ENCODE measurements at places on chromosomes 4 and X.
A peak's percentile ranks its signal among the peaks of the same experiment; 100 is the strongest.

- DNase-seq, result no peak
These were observed 139.2 kb downstream of the PCDH18 start for GRCh38 chr4:137393044-137393443.

DNA sequence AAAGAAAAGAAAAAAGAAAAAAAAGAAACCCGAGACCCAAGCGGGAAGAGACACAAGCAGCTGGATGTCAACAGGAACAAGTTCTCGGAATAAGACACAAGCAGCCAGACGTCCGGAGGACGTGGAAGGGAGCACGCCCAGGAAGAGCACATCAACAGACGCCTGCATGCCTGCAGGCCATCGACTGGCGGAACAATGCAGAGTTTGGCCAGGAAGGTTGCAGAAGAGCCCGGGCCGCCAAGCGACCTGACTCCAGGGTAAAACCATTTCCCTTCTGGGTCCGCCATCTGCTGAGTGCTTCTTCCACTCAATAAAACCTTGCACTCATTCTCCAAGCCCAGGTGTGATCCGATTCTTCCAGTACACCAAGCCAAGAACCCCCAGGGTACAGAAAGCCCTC lies 95.6 kb upstream of the PRR32 start:
- DNase-seq, result no peak

DNA sequence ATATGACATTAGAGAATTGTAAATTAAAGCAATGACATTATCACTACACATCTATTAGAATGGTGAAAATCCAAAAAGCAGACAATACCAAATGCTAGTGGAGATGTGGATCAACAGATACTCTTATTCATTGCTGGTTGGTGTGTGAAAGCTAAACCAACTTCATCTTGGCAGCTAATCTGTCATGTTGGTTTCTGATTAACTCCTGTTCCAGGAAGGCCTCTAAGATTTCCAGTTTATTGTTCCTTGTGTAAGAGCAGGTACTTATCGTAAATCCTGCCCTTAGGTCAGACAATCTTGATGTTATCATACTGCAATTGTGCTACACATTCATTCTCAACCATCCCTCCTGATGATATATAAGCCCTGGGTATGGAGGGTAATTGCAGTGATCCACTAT lies 809.0 kb upstream of the DIAPH2 start:
- no peak for DNase-seq

- no peak for DNase-seq
These were observed 35.5 kb upstream of the MGST2 start for GRCh38 chr4:139630126-139630495.

- DNase-seq, result peak; percentile 10
These were observed 18.4 kb downstream of the CT47B1 start for GRCh38 chrX:120857240-120857639.

DNA sequence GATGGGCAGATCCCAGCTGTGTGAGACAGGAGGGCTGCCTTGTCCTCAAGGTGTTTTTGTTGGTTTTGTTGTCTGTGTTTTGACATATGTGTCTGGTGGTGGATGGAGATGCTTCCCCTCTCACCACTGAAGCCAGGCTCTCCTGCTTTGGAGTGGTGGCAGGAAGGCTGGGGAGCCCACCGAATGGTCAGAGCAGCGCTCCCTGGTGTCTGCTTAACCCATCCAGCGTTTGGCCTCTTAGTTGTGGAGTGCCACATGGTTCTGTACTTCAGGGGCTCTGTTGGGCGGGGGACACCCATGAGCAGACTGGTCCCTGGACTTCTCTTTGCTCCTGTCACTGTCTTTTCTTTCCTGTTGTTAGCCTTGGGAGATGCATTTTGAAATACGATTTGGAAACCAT lies 51.9 kb downstream of the DLG3 start:
- no peak for DNase-seq

DNA sequence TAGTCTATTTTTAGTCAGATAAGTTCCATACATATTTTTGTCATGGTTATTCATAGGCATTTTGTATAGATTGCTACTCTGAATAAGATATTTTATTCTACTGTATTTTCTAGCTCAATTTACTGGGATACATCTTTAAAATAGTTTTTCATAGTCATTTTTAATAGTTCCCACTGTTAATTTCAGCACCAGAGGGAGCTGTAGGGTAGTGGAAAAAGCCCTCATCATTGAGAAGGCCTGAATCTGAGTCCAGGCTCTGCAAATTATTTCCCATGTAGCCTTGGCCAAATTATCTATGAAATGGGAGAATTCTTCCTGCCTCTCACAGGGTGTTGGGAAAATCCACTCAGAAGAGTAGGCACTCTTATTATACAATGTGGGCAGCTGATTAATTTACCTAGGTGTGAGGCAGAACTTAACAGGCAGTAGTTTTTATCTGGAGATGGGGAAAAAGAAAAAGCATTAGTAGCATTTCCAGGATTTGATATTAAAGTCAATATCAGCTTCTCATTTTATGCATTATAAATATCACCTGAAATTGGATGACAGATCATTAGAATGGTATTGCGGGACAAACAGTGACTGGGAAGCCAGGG lies 102.9 kb upstream of the PAQR3 start:
- DNase-seq, result peak; percentile 31

DNA sequence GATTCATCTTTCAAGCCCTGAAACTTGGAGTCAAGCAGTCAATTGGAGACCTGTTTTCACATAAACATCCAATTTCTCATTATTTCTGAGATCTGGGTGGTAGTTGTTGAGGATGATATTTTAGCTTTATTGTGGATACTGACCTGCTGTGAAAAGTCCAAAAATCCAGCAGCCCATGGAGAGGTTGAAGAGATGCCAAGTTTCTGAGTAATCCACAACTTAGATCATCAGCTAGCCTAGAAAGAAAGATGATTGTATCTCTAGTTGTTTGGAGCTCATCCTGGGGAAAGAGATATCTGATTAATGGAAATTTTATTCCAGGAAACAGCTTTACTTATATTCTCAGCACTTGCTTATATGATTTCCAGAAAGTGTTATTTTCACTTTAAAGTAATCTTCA lies 48.6 kb upstream of the DCX start:
- no peak for DNase-seq

GRCh38 chr4:101651778-101652177 lies 138.8 kb upstream of the BANK1 start:
- no peak for DNase-seq

DNA sequence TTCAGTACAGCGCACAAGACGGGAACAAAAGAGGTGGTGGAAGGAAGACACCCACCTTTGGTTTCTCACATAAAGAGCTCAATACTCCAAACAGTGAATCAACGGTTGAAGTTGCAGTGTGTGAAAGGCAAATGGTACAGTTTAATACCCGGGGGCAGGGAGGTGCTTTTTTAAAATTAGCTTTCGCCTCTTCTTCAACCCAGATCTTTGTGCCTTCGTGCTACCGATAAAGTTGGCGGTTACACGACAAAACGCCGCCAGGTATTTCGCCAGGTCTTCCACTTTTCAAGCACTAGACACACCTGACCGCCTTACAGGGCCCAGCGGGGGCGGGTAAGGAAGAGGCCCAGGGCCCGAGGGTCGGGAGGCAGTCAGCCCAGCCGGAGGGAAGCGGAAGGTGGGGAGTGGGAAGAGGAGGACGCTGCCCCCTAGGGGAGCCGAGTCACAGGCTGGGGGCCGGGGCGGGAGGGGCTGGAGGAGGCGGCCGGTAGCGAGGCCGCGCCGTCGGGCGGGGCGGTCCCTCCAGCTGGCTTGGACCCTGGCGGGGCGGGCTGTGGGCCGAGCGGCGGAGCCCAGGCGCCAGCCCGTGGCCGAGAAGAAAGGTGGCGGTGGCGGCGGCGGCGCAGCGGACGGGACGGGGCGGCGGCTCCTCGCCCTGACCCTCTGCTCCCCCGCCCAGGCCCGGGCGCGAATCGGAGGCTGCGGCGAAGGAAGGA lies 16.0 kb downstream of the UTP3 start:
- peak; percentile 42 for DNase-seq

DNA sequence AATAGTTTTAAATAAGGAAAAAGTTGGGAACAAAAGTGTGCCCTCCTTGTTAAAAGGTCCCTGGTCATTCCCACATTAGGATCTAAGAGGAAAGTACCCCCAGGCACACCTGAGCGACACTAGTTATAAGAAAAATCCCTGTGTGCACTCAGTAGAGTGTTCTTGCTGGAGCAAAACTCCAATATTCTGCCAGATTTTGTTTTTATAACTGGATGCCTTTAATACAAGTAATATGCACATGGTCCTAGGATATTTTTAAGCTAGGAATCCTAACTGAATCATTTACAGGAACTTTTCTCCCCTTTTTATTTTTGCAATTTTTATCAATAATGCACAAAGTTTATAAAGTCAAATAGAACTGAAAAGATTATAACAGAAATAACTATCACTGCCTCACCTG lies 68.6 kb downstream of the BEND4 start:
- DNase-seq, result no peak

DNA sequence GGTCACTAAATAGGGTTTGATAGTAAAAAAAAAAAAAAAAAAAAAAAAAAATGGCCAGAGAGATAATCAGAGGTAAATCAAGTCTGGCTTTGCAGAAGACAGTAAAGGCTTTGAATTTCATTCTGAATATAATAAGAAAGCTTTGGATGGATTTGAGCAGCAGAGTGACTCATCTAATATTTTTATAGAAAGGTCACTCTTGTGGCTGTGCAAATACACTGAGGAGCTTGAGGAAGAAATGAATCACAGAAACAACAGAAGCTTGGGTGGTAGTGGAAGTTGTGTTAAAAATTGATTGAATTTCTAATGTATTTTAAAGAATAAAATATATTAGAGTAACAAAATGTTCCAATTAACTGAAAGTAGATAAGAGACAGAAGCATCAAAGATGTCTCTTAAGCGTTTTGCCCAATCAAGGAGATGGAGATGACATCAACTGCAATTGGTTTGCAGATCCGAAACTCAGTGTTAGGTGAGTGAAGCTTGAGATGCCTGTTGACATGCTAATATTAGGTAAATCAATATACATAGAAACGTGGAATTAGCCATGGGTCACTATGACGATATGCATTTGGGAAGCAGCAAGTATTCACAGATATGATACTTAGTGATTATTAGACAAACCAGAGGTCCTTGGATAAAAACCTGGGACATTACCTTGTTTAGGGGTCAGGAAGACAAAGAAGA lies 280.5 kb downstream of the GPM6A start:
- DNase-seq, result no peak
